ENCODE measurements at places on chromosomes 4 and X. TPM values are rescaled to one million over a fixed set of nuclear protein-coding genes. Genes with fewer than 3 reads are reported as not detected.
A peak's percentile ranks its signal among the peaks of the same experiment; 100 is the strongest.

DNA sequence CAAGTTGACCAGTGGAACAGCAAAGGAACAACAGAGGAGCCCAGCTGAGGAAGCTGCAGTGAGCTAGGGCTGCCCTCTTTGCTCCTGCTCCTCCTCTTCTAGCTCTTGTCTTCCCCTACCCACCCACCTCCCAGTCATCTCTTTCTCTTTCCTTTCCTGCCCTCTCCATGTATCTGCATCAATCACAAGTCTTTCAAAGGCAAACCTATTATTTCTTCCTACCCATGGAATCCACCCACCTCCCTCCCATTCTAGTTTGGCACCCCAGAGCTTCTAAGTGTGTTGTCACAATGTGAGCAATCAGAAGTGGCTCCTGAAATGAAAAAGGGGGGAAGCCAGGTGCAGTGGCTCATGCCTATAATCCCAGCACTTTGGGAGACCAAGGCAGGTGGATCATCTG lies 69.3 kb downstream of the TSC22D3 start:
- no peak for DNase-seq
- no peak overlapping the region for H3K4me3 ChIP-seq
- no peaks in the 10 kb centered on the region for H3K36me3 ChIP-seq

Gene OTUD5
- 24.1 TPM for total RNA-seq

DNA sequence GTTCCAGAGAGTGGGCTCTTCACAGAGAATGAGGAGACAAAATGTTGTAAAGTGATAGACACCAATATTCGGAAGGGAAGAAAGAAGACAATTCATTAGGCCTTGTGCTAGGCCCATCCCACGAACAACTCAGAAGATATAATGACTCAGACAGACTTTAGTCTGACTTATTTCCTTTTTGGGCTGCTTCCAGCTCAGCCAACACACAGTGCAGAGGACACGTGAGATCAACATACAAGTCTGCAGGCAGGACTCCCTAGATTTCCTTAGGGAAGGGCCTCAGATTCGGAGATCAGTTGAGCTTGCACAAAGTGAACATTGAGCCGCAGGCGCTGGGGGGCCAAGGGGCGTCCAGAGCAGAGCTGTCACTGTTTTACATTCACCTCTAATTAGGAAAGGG lies 290.7 kb upstream of the TENM3 start:
- H3K4me3 ChIP-seq = no peak overlapping the region
- DNase-seq = no peak
- no peaks in the 10 kb centered on the region for H3K4me1 ChIP-seq

DNA sequence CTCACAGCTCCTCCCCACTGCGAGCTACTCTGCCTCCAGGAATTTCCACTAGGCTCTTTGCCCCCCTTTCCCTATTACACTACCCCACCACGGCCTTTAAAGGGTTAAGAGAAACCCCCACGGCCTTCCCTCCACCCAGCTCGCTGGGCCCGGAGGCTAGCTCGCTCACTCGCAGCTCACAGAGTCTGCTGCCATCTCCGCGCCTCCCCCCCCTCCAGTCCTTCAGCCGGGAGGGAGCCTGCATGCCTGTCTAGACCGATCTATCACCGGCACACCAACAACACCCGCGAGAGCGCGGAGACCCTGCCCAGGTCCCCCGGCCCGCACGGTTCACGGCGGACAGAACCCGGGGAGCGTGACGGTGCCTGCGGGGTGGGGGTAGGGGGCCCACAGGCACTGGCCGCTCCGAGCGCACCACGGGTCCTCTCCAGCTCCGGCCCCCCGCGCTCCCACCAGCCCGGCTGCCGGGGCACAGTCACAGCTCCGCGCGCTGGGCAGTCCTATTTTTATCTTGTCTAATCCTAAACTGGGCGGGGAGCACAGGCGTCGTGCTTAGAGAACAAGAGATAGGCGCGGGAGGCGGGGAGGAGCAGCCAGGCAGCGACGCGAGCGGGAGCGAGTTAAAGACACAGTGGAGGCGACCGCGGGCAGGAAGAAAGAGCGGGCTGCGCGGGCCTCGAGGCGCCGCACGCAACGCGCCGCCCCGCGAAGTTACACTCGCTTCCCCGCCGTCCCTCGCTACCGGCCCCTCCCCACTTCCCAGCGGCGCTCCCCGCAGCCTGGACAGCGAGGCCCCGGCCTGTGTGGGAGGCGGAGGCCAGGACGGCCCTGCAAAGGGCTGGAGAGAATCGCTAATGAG lies 3.5 kb downstream of the BCOR start:
- no peaks in the 10 kb centered on the region for H3K36me3 ChIP-seq
- no peak overlapping the region for H3K27ac ChIP-seq
- peaks cover 4% of the 10 kb centered on the region for H3K27me3 ChIP-seq
- H3K4me1 ChIP-seq = no peaks in the 10 kb centered on the region

GRCh38 chr4:3880615-3881120 lies 114.5 kb downstream of the ADRA2C start:
- no peaks in the 10 kb centered on the region for H3K4me1 ChIP-seq

DNA sequence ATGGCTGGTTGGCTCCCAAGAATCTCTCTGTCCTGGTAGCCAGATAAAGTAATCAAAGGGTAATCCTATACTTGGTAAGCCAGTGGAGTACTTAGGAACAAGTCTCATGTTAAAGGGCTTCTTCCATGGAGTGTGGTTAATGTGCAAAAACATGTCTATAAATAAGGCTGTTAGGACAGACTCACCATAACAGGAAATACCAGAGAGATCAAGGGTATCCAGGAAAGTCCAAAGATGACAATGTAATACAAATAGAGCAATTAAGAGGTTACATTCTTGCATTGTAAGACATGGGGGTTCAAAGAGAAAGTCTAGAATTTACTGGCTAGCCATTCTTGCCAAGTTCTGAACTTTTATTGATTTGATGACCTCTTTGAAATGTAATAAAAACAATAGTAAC lies 61.9 kb upstream of the ZCCHC13 start:
- no peak overlapping the region for H3K4me3 ChIP-seq
- H3K4me1 ChIP-seq = no peaks in the 10 kb centered on the region
- peak overlapping the region; percentile 42 for H3K27ac ChIP-seq
- no peaks in the 10 kb centered on the region for H3K36me3 ChIP-seq
- no peak for DNase-seq

GRCh38 chr4:85744950-85745349 lies 270.0 kb downstream of the ARHGAP24 start:
- no peak for DNase-seq
- H3K36me3 ChIP-seq = no peaks in the 10 kb centered on the region
- H3K4me1 ChIP-seq = no peaks in the 10 kb centered on the region
- no peak overlapping the region for H3K4me3 ChIP-seq

Data from right lobe of liver (tissue), 6 donors.